ENCODE measurements at places on chromosomes 3 and 15.

DNA sequence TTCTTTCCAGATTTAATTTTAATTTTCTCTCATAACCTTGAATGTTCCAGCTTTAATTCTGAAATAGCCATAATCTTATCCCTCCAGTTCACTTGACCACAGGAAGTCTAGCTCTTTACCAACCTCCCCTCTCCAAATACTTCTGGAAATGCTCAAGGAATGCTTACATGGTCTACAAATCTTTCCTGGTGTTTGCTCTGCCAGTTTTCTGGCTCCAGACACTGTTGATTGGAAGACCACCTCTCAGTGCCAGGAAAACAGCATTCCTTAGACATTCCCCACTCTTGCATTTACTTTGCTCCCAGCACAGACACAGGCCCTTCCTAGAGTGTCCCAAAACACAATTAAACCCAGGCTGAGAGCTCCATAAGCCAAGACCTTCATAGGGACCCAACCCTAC, 98.6 kb downstream of the MESD start:
- DNase-seq = no peak

DNA sequence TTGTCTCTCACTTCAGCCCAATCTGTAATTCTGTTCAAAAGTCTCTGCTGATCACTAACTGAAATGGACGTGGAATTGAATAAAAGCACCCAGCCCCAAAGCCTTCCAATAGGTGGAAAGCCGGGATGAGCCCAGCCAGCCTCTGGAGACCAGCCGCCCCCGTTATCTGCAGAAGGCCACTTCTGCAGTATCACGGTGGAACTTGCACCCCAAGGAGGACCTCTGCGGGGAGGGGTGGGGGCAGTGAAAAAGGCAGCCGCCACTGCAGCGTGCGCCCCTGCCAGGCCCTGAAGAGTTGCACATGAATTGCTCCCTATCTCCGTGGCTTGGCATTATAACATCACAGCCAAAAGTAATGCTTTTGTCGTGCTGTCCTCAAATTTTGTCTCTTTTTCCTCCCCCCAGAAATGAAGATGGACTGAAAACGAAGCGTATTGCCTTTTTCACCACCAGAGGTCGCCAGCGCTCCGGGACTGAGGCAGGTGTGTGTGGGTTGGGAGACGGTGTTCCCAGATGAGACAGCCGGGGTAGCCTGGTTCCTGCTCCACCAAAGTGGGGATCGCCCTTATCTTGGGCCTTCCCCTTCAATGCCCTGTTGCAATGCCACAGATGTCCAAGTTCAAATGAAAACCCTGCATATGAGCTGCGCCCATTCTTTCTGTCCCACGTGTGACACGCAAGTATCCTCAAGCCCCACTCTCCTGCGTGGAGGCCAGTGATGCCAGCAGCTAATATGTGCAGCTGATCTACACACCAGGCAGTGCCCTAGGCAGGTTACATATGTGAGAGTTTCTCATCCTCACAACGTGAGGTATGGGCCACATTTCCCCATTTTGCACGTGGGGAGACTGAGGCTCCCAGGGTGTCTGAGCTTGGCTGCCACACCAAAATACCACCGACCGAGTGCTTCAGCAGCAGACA, 96.0 kb downstream of the LRRK1 start:
- DNase-seq = peak; percentile 67

DNA sequence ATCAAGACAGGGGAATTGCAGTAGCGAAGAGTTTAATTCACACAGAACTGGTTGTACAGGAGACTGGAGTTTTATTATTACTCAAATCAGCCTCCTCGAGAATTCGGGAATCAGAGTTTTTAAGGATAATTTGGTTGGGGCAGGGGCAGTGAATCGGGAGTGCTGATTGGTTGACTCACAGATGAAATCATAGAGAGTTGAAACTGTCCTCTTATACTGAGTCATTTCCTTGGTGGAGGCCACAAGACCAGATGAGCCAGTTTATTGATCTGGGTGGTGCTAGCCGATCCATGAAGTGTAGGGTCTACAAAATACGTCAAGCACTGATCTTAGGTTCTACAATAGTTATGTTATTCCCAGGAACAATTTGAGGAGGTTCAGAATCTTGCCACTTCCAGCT, 5.3 kb upstream of the ZNF770 start:
- no peak for DNase-seq

DNA sequence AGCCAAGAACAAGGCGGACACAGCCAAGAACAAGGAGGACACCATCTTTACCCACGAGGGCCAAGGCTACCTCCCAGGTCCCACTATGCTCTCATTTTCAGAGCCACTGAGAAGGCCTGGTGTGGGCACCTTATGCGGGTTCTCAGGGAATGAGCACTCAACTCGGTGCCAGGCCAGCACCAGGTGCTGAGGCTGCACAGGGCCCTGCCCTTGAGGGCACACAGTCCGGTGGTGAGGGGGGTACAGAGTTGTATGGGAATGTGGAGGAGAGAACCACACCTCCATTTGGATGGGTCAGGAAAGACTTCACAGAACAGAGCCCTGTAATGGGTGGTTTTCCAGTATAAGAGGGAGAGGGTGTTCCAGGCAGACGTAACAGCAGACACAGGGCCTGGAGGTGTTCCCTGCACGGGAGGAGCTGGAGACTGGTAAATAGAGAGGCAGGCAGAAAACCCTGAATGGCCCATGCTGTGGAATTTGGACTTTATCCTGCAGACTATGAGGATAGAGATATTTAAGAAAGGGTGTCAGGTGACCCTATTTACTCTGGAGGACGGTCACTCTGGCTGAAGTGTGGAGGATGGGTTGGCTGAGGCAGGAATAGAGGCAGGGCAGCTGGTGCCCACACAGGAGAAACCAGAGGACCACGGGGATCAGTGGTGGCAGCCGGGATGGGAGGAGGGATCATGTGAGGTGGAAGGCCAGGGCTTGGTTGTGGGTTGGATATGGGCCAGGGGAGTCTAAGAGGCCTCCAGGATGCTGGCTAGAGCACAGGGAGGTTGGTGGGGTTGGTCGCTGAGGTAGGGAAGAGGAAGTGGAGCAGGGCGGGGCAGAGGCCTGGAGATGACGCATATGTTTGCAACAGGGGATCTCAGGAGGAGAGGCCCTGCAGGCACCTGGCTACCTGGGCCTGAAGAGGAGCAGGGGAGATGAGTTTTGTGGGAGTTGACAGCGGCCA, 34.6 kb downstream of the CRABP1 start:
- no peak for DNase-seq

GRCh38 chr15:20340931-20341661, 200.5 kb downstream of the GOLGA6L6 start:
- no peak for DNase-seq

DNA sequence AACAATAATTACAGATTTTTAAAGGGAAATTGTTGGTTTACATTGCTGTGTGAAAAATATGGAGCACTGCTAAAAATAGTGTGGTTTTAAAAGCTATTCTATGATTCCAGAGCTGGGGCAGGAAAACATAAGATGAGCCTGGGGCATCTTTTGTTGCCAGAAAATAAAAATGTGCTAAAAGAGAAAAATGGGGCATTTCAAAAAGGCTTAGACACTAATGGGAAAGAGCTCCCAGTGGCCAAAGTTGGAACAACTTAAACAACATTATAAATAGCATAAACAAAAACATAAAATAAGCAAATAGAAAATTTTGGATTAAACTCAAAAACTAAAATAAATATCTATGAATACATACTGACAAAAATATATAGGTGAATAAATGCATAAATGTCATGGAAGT, 478.9 kb downstream of the NLGN1 start:
- DNase-seq = no peak

GRCh38 chr3:8472549-8472948, 29.1 kb upstream of the LMCD1 start:
- no peak for DNase-seq

DNA sequence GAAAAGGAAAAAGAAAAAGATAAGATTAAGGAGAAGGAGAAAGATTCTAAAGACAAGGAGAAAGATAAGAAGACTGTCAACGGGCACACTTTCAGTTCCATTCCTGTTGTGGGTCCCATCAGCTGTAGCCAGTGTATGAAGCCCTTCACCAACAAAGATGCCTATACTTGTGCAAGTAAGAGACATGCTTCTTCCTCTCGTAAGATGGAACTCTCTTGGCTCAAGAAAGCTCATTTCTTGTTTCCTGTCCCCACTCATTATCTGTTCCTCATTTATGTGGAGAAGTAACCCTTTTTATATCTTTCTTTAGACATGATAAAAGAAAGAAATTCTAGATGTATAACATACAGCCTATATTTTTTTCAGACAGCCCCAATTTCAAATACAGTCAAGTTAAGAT, 101.4 kb downstream of the KLHL25 start:
- peak; percentile 37 for DNase-seq

DNA sequence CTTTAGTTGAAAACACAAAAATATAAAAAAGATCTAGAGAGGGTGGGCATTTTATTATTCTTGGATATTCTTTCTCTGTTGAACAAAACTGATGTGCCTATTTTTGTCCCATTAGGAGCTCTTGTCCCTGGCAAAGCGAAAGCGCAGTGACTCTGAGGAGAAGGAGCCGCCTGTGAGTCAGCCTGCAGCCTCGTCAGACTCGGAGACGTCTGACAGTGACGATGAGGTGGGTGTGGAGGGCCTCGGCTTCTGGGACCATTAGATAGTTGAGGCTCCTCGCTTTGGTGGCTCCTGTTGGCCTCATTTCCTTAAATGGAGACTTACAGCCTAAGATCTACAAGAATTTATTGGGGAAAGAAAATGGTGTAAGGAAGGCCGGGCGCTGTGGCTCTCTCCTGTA, 21.3 kb downstream of the RTF1 start:
- no peak for DNase-seq

DNA sequence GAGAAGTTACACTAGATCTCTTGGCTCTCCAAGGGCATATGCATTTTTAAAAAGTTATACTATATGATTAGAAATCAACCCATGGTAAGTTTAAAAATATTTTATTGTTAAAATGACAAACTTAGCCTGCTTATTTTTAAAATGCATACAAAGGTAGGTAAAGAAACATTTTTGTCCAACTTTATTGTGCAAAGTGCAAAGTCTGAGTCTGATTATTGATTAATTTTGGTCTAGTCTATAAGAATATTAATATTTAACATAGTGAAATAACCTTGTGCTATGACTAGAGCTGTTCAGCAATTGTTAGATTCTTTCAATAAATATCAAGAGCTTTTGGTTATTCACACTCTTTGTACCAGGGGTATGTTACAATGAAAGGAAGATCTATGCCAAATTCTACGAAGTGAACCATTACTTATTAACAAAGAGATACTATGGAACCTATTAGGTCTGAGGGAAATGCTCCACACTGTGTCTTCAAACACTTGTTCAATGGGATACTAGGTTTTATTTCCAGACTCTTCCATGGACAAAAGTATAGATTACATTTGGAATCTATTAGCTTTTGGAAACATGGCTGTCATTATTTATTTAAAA, 70.4 kb downstream of the DIPK2A start:
- DNase-seq = no peak

DNA sequence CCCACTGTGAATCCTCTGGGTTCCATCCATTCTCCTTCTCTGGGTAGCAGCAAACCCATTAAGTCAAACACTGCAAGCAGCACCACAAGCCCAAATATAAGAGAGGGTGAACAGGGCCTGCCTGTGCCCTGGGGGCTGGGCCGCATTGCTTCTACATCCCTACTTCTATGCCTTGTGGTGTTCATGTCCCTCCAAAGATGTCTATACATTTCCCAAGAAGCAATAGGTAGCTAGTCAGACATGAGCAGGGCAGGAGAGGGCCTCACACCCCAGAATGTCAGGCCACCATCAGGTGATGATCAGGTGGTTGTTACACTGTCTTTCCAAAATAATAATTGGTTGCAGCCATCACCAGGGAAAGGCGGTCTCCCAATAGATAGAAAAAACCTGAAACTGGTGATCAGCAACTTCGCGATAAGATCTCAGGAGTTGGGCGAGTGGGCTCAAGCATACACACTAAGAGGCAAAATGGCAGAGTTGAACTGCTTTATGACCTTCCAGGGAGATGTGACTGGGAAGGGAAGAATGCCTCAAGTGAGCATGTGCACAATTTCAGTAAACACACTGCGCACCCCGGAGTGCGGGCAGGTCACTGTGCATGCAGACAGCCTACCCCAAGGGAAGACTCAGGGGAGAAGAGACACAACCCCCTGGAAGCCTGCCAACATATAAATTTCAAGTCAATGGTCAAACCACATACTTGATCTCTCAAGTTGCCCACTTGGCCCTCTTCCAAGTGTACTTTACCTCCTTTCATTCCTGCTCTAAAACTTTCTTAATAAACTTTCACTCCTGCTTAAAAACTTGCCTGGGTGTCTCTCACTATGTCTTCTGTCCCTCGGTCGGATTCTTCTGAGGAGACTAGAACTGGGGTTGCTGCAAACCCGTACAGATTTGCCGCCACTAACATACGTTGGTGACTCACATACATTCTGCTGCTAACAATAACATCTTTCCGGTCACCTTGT, 39.9 kb downstream of the KLF15 start:
- no peak for DNase-seq

GRCh38 chr3:56616478-56617006, 59.6 kb downstream of the CCDC66 start:
- DNase-seq = no peak

- DNase-seq = no peak
Measured at GRCh38 chr15:31801152-31801551, 229.2 kb upstream of the CHRNA7 start.

DNA sequence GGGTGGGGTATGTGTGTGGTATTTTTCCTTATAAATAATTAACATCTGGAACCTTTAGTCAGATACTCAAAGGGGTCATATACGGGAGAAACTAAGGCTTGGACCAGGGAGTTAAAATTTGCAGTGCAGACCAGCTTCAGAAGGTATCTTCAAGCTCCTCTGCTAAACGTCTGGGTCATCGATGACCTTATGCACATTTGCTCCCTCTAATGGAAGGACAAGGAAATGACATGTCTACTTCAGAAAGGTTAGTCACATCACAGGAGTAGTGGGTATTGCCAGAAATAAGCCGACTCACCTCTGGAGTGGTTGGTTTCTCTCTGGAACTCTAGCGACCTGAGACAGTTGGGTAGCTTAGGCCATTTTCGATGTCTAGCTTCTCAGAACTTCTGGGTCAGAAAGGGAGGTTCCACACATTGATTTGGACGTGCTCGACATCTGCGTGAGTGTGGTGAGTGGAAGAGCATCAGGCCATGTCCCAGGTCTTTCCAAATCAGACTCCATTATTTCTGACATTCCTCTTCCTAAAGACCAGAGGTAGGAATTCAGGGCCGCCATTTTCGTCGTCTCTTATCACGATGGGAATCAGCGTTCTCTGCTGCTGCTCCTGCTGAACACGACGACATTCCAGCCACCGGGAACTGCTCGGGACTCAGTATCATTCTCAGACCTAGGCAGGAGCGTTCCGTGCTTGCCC, 31.8 kb upstream of the RASA2 start:
- peak; percentile 57 for DNase-seq

- DNase-seq = no peak
Measured at GRCh38 chr3:157043771-157044170, 116.2 kb downstream of the CCNL1 start.

- DNase-seq = no peak
Measured at GRCh38 chr3:157390713-157391515, 45.7 kb upstream of the PTX3 start.

DNA sequence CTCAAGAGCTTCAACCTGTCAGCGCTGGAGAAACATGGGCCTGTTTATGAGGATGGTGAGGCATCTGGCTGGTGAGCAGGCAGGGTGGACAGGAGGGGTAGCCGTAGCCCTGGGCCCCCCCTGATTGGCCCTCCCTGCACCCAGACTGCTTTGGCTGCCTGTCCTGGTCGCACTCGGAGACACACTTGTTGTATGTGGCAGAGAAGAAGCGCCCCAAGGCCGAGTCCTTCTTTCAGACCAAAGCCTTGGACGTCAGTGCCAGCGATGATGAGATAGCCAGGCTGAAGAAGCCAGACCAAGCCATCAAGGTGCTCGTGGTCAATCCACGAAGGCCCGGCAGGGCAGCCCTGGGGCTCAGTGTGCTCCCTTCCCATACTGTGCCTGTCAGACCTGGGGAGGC, 1.8 kb downstream of the APEH start:
- no peak for DNase-seq

- no peak for DNase-seq
Measured at GRCh38 chr3:149706905-149707304, 45.4 kb downstream of the COMMD2 start.
